ENCODE measurements at places on chromosomes 4 and X.
A peak's percentile ranks its signal among the peaks of the same experiment; 100 is the strongest.

- no peak for DNase-seq
Measured at GRCh38 chr4:148436512-148436911, 5.7 kb downstream of the NR3C2 start.

DNA sequence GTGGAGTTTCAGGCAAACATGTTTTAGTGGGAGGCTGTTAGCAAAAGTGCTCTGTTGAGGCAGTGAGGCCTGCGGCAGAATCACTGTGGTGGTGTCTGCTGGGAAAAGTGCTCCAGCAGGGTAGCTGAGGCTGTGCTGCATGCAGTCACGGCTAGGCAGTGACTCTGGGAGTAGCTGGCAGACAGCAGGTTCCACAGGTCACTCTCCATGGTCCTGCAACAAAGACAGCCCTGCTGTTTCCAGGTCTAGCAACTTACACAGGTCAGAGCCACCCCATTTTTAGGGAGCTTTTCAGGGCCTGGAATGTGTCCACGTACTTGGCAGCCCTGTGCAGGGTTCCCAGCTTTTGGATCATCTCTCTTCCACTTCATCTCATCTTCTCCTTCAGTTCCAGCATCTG is 184.3 kb downstream of the NAA11 start:
- no peak for DNase-seq

- DNase-seq, result no peak
Measured at GRCh38 chr4:84167093-84167492, 332.0 kb downstream of the NKX6-1 start.

- DNase-seq, result no peak
Measured at GRCh38 chr4:1469607-1470392, 63.6 kb upstream of the NKX1-1 start.

GRCh38 chrX:70354716-70355115 is 64.8 kb downstream of the KIF4A start:
- peak; percentile 19 for DNase-seq

- DNase-seq, result no peak
Measured at GRCh38 chr4:134812611-134813010, 611.0 kb upstream of the PABPC4L start.

DNA sequence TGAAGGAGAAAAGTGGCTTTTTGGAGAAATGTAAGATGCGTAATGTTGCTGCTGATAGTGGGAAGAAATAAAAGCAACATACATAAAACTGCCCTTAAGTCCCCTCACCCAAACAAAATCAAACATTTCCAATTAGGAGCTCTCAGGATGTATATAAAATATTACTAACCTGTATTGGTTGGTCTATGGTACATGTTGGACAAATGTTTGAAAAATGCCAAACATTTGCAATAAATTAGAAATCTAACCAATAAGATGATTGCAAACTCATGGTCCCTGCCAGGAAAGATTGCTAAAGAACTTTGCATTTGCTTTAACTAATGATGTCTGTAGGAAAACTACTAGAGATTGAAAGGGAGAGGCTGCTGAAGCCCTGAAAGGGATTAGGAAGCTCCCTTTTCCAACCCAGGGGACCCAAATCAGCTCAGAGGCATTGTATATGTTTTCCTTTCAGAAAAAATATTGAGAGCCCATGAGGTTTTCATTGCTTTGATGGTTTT is 1.8 kb downstream of the SFRP2 start:
- DNase-seq, result no peak

DNA sequence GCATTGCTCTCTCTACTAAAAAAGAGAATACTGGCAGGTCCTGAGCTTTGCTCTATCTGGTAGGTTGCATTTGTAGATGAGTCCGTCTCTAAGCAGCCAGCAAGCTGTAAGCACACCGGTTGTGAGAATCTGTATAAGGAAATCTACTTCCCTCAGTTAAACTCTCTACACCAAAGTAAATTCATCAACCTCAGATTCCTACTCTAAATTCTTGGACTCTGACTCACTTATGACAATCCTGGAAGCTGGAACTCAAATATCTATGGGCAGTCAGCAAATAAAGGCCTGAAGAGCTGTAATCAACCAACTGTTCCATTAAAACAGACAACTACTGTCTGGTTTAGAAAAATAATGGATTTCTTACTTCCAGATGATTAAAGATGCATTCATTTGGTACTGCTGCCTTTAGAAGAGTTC is 37.9 kb downstream of the FAT1 start:
- peak; percentile 86 for DNase-seq

- peak; percentile 76 for DNase-seq
Measured at GRCh38 chr4:138021139-138021830, 220.9 kb downstream of the SLC7A11 start.

DNA sequence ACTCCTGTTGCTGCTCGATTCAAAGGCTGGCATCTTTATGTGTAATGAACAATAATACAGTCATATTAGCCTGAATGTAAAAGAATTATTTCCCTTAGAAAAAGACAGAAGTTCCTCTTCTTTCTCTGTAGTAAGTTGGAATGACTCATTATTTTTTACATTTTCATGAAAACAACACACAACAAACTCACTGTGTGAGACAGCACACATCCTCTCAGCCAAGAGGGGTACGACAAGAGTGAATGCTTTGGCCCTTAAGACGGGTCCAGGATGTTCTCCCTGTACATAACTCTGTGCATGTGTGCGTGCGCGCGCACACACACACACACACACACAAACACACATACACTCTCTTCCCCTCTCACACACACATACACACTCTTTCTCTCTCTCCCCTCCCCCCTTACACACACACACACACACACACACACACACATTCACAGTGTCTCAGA is 72.8 kb downstream of the MANBA start:
- DNase-seq, result no peak

GRCh38 chr4:163707873-163708272 is 213.4 kb downstream of the TMA16 start:
- DNase-seq, result no peak

GRCh38 chr4:94334962-94335361 is 7.7 kb downstream of the HPGDS start:
- DNase-seq, result no peak

DNA sequence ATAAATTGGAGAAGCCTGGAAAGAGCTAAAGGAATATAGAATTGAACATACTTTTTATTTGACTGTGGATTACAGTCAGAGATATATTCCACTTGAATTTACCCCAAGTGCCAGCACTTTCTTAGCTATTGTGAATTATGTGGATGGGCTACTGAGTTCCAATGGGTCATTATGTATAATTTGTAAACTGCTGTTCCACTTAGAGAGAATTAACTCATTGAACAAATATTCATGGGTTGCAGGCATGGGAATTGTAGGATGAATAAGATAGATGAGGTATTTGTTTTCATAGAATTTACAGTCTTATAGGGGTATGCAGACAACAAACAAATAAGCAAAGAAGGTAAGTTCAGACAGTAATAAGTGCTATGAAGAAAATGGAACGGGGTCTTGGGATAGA is 195.7 kb downstream of the SHROOM3 start:
- DNase-seq, result no peak

DNA sequence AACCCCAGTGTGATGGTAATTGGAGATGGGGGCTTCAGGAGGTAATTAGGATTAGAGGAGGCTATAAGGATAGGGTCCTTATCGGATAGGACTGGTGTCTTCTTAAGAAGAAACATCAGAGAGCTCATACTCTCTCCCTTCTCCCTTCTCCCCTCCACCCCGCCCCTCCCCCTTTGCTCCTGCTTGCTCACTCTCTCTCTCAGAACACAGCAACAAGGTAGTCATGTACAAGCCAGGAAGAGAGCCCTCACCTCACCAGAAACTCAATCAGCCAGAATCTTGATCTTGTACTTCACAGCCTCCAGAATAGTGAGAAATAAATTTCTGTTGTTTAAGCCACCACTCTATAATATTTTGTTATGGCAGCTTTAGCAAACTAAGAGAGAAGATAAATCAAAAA is 4.5 kb downstream of the DDX60L start:
- no peak for DNase-seq

- DNase-seq, result no peak
Measured at GRCh38 chrX:72366701-72367454, 61.2 kb upstream of the CITED1 start.

- DNase-seq, result no peak
Measured at GRCh38 chrX:1322393-1322792, 14.2 kb upstream of the IL3RA start.

DNA sequence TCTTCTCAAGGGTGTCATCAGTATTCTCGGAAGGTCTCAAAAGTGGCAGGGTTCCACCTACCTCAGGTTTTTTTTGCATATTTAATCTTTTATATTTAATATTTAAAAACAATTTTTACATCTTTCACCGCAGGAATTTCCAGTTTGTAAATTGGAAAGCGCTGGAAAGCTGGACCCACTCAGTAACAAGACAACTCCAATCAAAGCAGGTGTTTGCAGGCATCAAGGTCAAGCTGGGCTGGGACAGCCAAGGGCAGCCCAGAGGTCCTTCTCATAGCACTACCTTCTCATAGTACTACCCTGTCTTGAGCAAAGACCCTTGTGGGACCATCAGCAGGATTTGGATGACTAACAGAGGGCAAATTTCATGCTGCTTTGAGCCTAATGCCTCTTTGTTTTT is 160.1 kb downstream of the TET2 start:
- DNase-seq, result no peak

DNA sequence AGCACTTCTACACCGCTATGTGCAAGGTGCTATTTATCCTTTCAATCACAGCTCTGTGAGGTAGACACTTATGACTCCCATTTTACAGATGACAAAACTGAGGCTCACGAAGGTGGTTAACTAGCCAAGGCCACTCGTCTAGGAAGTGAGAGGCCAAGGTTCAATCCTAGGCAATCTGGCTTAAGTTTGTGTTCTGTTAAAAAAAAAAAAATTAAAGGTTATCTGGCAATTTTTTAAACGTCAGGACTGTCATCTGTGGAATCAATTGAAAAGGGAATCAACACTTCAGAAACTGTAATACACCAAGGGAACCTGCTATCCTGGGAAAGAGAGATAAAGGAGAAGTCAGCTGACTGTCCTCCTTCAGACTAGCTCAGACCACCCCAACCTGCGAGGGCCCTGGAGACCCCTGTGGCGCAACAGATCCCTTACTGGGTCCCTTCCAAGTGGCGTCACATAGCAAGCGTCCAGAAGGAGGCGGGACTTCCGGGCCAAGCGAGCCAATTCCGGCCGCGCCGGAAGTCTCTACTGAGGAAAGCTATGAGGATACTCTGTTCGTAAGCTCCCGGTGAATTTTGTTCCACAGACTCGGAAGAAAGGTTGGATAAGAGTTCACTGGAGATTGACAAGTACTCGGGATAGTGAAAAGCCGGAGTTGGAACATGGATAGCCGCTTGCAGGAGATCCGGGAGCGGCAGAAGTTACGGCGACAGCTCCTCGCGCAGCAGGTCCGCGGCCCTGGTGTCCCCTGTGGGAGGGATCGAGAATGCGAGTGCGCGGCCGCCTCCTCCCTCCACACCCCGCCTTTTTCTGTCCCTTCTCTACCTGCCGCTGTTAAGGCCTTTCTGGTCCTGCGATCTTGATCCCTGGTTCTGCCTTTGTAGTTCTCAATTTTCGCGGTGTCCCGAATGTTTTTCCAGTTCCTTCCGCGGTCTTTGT is at the start of gene METTL14:
TSS of gene METTL14 (plus strand) at position 520 of the 939 bp plus-strand sequence. CDS start at position 663, 143 bp downstream.
- peak; percentile 78 for DNase-seq

- peak; percentile 25 for DNase-seq
Measured at GRCh38 chr4:74267998-74268606, 40.2 kb upstream of the EPGN start.

DNA sequence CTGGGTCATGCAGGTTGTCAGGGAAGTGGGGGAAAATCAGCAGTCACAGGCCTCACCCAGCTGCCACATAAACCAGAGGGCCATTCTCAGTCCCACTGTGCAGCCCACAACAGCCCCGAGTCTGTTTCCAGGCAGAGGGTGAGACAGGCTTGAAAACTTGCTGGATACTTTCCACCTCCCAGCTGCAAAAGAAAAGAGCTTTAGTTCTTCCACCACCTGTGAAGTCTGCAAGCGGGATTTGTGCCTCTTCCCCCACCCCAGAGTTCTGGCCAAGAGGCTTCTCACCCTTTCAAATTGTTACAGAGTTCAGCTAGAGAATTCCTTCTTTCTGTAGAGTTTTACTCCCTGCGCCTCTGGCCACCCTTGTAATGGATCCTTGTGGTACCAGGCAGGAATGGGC is 115.5 kb upstream of the ZDHHC15 start:
- DNase-seq, result no peak

GRCh38 chr4:113732967-113733527 is 28.5 kb downstream of the CAMK2D start:
- no peak for DNase-seq

DNA sequence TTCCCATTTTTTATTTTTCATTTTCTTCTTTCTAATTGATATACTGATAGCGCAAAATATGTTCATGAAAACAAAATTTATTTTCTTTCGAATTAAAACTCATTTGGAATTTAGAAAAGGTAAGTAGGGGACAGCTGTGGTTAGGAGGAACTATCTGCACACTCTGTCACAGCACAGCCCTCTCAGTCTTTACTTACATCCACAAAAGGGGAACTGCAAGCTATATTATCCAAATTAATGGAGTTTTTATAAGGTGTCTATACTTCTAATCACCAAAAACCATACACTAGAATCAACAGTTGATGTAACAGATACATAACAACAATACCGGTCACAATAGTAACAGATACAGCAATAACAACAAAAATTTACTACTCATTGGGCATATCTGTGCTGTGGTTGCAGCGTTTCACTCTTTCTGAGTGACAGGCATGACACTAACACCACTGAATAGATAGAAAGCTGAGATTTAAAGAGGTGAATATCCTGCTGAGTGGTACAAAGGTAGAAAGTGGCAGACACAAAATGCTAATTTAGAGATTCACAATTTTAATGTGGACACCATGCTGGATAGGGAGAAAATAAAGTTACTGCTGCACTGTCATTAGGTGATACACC is 160.7 kb downstream of the PPP3CA start:
- DNase-seq, result no peak

DNA sequence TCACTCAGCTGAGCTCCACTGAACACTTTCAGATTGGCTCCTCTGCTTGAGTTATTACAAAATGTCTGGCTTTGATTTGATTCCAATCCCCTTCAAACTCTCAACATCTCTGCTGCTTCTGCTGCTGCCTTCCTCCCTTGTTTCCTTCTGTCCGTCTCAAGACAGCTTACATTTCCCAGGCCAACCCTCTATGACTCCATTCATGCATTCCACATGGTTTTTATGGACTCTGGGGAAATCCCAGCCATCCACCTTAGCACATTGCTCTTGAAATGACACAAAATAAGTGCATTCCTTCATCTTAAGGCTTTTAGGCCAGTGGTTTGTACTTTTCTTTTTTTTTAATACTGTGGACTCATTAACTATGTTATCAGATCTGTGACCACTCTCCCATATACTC is 68.5 kb upstream of the TMEM164 start:
- no peak for DNase-seq

- no peak for DNase-seq
Measured at GRCh38 chrX:48533165-48533564, 6.3 kb upstream of the TBC1D25 start.

- DNase-seq, result no peak
Measured at GRCh38 chr4:155666344-155667221, at the start of gene GUCY1A1. Gene GUCY1A1, plus strand, starts transcription at chr4:155666848. Its CDS starts 30,020 bp downstream, at chr4:155696868.

- DNase-seq, result no peak
Measured at GRCh38 chr4:147836807-147837206, 104.9 kb downstream of the ARHGAP10 start.

- no peak for DNase-seq
Measured at GRCh38 chr4:82886147-82886942, 4.6 kb downstream of the SEC31A start.
